ENCODE measurements at places on chromosomes 16 and 17.

GRCh38 chr17:40176754-40177110, 538 bp upstream of the RAPGEFL1 start:
- no peak for DNase-seq

DNA sequence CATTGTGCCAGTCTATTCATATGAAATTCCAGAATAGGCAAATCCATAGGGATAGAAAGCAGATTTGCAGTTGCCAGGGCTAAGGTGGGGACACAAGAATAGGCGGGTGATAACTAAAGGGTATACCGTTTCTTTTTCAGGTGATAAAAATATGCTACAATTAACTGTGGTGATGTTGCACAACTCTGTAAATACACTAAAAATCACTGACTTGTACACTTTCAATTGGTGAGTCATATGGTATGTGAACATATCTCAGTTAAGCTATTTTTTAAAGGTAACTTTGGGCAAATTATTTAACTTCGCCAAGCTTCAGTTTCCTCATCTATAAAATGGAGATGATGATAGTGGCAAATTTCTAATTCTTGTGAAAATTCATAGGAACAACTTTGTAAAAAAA, 65.9 kb downstream of the CDYL2 start:
- DNase-seq: no peak

DNA sequence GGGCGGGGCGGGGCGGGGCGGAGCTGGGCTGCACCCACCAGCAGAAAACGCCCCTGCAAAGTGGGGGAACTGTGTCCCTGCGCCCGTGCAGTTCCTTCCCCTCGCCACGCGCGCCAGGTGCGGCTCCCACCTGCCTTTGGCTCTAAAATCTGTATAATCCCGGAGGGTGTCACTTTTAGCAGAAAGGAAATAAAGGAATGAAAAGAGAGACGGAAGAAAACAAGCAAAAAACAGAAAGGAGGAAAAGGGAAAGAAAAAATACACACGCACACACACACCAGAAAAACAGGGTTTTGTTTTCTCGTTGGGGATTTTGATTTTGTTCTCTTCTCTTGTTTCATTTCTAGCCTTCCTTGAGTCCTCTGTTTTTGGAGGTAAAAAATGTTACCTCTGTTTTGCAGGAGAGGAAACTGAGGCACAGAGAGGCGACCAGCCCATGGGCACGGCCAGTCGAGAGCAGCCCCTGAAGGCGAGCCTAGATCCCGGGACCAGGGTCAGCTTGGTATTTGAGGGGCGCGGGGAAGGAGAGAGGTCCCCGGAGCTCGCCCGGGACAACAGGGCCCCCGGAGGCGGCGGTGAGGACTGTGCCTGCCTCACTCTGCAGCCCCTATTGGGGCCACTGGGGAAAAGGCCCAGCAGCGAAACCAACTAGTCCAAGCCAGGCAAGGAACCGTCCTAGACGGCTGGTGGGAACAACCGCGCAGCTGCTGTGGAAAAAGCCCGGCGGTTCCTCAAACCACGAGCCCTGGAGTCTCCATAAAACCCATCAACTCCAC, 594 bp upstream of the CARHSP1 start:
- no peak for DNase-seq

GRCh38 chr16:57801809-57802340, 416 bp downstream of the KIFC3 start:
- DNase-seq: no peak

DNA sequence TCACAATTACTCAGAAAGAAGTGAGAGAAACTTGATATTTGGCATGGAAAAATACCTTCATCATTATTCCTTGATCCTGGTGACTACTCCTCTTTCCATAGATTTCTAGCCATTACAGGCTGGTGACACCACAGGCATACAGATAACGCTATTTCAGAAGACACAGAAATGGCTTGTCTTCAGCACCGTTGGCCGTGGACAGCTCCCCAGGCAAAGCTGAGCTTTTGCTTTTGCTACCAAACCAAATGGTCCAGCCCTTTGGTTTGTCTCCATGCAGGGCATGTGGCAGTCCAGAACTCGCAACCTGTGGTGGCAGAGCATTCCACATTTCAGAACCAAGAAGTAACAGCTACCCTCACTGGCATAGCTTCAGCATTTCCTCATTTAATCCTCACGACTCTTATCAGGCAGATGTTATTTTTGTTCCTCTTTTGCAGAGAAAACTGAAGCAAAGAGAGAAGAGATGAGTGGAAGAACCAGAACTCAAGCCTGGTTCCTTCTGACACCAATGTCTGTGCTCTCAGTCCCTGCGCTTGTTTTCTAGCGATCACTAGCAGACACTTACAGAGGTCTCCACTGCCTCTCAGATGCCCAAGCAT, 55.5 kb downstream of the HS3ST4 start:
- DNase-seq: no peak

DNA sequence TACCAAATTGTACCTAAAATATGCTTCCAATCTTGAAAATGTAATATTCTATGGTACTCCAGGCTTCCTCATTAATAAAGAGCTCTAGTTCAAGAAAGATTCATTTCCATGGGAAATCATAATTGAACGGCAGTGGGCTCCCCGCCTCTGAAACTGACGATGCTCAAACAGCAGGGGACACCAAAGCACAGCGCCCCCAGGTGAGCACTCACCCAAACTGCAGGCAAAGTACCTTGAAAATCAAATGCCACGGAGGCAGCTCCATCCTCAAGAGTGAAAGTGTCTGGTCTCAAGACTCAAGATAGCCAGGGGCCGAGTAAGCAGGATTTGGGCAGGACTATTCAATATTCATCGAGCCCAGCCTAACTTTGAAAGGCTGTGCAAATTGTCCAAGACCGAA, 217.4 kb upstream of the TNRC6C start:
- peak; percentile 21 for DNase-seq

DNA sequence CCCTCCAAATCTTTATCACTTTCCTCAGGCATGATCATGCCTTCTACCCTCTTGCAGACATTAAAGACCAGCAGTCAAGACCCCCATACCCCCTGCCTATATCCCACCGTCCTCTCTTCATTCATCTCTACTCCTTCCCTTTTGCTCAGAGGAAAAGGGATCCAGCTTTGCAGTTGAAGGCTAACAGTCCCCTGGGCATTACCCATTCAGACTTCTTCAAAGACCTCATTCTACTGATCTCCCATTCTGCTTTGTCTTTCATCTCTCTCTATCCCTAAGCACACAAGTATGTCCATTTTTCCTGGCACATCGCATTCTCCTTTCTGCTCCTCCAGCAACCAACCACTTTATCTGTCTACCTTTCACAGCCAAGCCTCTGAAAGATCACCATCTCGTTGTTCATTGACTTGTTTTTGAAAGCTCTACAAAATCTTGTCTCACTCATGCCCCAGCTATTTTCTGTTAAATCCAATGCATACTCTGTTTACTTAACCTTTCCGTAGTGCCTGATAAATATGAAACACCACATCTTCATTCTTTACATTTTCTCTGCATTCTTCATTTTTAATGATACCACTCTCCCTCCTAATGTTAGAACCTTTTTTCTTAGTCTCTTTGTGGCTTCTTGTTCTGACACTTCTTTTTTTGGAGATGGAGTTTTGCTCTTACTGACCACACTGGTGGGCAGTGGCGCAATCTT, 14.1 kb upstream of the LCMT1 start:
- DNase-seq: no peak

DNA sequence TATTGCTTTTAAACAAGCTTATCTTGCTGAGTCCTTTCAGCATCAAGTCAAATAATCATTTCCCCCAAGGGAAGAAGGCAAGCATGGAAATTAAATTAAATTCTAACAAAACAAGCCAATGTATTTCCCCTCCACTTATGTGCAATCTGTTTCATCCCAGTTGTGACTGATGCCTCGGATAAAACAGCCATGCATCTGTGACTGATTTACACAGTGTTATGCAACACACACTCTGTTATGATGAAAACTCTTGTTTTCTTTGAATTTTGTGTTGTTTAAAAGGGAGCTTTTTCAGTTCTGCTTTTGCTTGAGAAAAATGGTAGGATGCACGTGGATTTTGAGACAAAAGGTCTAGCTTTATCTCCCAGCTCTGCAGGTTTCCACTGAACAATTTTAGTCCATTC, 32.6 kb downstream of the TMEM100 start:
- no peak for DNase-seq

DNA sequence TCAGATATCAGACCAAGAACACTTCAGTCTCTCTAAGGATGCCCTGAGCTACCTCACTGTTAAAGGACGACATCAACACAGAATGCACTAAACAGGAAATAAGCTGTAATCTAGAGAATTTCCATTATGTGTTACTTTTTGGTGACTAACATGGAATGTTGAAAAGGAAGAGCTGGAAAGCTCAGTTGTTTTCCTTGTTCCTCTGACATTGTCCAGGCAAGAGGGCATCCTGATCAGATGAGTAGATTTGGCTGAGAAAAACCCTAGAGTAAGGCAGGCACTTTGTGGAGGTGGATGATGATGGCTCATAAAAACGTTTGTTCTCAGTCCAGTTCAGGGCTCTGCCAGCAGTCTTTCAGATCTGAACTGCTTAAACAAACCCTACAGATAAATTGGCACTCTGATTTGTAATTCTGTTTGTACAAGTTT, 34.0 kb downstream of the DGKE start:
- no peak for DNase-seq

DNA sequence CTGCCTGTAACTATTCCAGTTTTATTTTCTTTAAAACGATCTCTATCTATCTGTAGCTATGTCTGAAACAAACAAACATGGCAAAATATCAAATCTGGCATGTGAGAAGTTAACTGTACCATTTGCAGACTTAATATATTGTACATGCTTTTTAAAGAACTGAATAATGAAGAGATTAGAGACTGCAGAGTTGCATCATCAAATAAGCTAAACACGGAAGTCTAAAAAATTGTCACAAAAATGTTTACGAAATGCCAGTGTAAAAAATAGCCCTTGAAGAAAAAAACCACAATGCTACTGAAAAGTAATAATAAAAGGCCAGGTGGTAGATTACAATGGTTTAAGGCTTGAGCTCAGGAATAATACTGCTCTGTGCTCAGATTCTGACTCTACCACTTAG, 43.1 kb downstream of the HS3ST3A1 start:
- DNase-seq: no peak

GRCh38 chr17:68675723-68676122, 74.6 kb upstream of the FAM20A start:
- no peak for DNase-seq

DNA sequence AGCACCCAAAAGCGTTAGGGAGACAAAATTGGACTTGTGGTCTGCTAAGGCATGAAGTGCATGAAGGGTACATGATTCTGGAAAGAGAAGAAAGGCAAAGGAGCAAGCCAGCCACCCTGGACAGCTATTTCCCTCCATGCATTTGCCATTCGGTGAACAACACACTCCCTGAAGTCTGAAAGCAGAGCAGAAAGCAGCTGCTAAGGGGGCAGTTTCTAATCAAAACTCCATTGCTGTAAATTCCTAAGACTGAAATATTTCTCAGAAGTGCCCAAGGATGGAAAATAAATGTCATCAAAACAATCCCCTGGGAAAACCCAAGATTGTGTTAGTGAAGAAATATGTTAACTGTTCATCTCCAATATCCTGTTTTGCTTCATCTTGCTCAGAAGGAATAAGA, 44.3 kb downstream of the PMP22 start:
- DNase-seq: no peak

- no peak for DNase-seq
Observed at GRCh38 chr17:1108478-1108764, 71.4 kb downstream of the ABR start.

- no peak for DNase-seq
Observed at GRCh38 chr16:48965386-48965785, 316.3 kb downstream of the CBLN1 start.

DNA sequence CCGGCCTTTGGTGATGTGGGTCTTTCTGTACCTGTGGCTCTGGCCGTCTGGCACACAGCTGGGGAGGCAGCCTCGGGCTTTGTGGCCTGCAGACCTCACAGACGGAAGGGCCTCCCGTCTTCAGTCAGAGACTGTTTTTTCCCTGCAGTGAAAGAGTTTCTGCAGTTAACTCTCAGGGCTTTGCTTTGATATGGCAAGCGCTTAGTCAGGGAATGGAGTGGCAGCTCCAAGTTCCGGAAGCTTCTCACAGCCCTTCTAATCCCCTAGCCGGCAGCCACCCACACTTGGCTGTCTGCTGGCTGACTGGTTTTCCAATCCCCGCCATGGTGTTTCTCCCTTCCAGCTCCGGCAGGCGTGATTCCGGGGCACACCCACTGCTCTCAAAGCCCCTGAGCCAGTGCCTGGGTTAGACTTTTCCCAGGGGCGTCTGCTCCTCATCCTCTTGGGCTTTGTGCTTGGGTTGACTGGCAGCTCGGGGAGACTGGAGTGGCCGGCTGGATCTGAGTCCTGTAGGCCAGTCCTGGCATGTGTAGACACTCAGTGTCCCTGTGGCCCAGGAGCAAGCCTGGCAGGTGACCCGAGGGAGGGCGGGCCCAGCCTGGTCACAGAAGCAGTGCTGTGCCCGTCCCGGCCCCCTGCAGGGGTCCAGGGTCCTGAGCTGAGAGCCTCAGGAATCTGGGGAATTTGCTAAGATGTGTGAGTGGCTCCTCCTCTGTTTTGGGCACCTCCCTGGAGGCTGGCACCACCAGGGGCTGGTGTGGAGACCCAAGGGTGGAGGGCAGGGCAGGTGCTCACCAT, 29.9 kb downstream of the BAIAP2 start:
- DNase-seq: no peak

DNA sequence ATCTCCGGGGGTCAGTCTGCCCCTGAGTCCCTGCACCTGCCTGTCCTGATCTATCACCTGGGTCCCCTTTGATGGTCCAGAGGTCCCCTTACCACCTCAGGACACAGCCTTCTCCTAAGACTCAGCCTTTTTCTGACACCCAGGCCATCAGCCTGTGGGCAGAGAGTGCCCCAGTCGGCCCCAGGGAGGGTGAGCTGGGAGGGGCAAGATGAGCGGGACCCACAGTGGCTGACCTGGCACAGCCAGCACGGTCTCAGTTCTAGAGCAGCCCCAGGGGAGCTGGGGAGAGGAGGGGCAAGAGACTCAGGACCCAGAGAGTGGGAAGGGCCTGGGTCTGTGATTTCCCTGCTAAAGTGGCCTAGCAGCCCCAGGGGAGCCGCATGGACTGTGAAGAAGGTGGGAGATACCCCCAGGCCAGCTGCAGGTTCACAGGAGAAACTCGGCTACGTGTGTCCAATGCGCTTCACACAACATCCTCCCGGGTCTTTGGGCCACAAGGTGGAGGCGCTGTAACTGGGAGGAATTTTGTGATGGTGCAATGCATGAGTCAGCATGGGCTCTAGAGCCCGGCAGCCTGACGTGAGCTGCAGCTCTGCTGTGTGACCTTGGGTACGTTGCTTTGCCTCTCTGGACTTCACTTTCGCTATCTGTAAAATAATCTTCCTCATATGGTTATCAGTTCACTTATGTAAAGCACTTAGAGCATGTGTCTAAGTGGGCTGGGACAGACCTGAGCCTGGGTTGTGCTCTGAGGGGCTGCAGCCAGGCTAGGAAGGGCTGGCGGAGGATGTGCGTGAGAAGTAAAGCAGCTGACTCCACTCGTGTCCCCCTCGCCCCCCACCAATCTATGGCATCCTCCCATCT, 67.2 kb upstream of the LHX1 start:
- DNase-seq: no peak

- no peak for DNase-seq
Observed at GRCh38 chr17:2608350-2608913, 15.0 kb downstream of the PAFAH1B1 start.

GRCh38 chr17:39171933-39172332, 6.0 kb upstream of the ARL5C start:
- DNase-seq: no peak

- DNase-seq: no peak
Observed at GRCh38 chr17:81902653-81903414, 796 bp downstream of the NPB start.

- no peak for DNase-seq
Observed at GRCh38 chr16:22322021-22322471, 24.8 kb downstream of the POLR3E start.

Data from activated CD4-positive, alpha-beta T cell treated with anti-CD3 and anti-CD28 coated beads, Interleukin-10, Interleukin-2, amounts not matched to agents 100 ng/mL and 50 ng/mL, durations not matched to agents 16 hours and 8 hours (primary cell).